Mammary epithelial cell (primary cell): ENCODE measurements at places on chromosomes 4 and X. TPM values are rescaled to one million over a fixed set of nuclear protein-coding genes. Genes with fewer than 3 reads are reported as not detected.

TMSB15C gene
- total RNA-seq = 6.7 TPM

OPRPN gene
- total RNA-seq = not detected

ARHGAP36 gene
- total RNA-seq = not detected in 2 replicates

DNA sequence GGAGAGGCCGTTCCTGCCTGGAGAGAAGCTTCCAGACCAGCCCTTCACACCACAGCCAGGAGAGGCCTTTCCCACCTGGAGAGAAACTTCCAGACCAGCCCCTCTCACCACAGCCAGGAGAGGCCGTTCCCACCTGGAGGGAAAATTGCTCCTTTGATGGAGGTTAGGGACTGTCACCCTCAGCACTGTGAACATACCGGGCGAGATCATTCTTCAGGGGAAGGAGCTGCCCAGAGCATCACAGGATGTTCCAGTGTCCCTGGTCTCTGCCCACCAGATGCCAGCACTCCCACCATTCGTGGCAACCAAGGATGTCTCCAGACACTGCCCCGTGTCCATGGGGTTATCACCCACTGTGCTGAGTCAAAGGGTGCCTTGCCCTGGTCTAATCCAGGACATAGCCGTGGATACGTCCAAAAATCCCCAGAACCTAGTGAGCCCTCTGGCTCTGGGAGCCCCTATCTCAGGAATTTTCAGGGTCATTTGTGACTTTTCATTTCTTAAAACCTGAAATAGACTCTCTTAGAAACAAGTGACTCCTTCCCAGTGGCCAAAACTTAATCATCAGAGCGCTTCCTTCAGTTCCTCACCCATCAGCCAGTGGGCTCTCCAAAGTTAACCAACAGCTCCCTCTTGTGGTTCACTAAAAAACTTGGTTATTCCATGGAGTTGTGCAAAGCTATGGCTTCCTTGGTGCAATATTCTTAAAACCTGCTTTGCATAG is 80.2 kb downstream of the CRMP1 start:
- peak; percentile 55 for DNase-seq

DNA sequence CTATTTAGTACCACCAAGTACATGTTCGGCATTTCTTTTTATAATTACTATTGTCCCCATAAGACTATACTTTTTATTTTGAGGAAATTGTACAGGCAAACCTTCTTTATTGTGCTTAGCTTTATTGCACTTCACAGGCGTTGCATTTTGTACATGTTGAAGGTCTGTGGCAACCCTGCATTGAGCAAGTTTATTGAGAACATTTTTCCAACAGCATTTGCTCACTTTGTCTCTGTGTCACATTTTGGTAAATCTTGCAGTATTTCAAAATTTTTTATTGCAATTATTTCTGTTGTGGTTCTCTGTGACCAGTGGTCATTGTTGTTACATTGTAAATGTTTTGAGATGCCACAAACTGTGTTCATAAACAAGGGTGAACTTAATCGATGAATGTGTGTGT is 10.8 kb upstream of the CXCL5 start:
- DNase-seq = no peak

DNA sequence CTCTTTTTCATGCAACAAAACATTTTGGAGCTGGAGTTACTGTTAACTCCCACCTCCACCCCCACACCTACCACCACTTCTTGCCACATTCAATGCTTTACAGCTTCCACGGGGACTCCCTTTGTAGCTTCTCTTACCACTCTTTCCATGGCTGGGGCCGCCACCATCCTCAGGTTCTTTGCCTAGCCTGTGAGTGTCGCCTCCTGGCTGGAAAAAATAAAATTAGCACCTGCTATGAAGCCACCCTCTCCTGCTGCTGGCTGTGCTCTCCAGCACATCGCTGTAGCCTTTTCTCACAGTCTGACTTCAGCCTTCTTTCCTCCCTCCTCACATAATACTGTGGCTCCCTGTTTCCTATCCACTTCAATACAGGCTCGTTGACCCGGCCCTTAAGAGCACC is 114.4 kb downstream of the FRAS1 start:
- no peak for DNase-seq

DNA sequence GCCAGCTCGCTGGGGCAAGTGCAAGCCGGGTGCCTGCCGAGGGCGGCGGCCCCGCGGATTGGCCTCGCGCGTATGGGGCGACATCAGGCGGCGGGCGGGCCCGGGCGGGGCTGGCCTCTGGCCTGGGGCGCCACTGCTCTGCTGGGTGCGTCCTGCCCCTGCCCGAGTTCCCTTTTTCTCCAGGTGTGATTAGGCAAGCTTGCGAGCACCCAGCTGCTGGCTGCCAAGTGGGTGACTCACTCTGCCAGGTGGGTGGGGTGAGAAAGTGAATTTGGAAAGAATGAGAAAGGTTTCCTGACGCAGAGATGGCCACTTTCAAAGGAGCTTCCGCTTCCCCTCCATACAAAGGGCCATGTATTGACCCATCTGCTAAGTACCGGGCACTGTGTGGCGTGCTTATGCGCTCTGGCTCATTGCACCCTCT is 32.5 kb downstream of the FGFBP1 start:
- peak; percentile 100 for DNase-seq

GRCh38 chr4:186792728-186793366 is 69.2 kb upstream of the FAT1 start:
- no peak for DNase-seq

GRCh38 chr4:185532293-185532692 is 3.0 kb downstream of the PDLIM3 start:
- DNase-seq = no peak

GRCh38 chr4:136476753-136477152 is 1055.5 kb downstream of the PCDH18 start:
- DNase-seq = no peak
